T-cell (primary cell): ENCODE measurements at places on chromosomes 12 and 14.

- DNase-seq = no peak
These were observed 2.3 kb downstream of the CORO1C start for GRCh38 chr12:108728820-108729611.

- DNase-seq = no peak
These were observed 11.7 kb downstream of the PRPF40B start for GRCh38 chr12:49635036-49635435.

- DNase-seq = no peak
These were observed 471 bp downstream of the MTRFR start for GRCh38 chr12:123233505-123234308.

- DNase-seq = peak; percentile 92
These were observed at the start of the genes APAF1 and IKBIP for GRCh38 chr12:98644712-98645571. Gene APAF1 (plus strand): TSS chr12:98645290. CDS start chr12:98648360, 3,070 bp downstream. Gene IKBIP (minus strand): TSS chr12:98644788. CDS start chr12:98644701, 87 bp downstream.

- DNase-seq = no peak
These were observed 292.9 kb upstream of the GRIP1 start for GRCh38 chr12:66971816-66972215.

DNA sequence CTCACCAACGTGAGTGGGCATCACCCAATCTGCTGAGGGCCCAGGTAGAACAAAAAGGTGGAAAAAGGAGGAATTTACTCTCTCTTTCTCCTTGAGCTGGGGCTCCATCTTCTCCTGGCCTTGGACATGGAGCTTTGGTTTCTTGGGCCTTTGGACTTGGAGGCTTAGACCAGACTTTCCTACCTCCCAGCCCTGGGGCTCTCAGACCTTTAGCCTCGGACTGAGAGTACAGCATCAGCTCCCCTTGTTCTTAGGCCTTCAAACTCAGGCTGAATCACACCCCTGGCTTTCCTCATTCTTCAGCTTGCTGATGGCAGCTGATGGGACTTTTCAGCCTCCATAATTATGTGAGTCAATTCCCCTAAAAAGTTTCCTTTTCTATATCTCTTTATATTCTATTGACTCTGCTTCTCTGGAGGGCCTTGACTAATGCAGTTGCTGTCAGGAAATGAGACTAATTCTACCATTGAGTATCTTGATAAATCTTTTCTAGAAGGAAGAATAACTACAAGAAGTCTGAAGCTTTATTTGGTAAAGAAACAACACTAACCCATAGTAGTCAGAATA lies 15.9 kb upstream of the CLEC4E start:
- DNase-seq = no peak

- no peak for DNase-seq
These were observed 117.5 kb downstream of the UNC79 start for GRCh38 chr14:93548102-93548843.

DNA sequence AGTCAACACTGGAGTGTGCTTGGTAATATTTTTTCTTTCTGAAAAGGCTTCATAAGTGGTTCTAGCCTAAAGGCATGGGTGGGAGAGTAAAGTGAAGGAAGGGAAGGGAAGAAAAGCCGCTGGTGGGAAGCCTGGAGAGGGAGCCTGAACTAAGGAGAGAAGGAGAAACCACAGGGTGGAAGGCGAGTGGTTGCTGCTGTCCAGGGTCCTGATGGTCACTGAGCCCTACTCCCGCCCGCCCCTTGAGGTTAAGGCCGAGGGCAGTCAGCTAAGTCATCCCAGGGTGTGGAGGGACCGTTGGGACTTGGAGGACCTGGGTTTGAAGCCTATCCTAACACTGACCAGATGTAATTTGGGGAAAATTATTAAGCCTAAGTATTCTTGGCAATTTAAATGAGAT lies 189.1 kb downstream of the PIWIL1 start:
- no peak for DNase-seq

DNA sequence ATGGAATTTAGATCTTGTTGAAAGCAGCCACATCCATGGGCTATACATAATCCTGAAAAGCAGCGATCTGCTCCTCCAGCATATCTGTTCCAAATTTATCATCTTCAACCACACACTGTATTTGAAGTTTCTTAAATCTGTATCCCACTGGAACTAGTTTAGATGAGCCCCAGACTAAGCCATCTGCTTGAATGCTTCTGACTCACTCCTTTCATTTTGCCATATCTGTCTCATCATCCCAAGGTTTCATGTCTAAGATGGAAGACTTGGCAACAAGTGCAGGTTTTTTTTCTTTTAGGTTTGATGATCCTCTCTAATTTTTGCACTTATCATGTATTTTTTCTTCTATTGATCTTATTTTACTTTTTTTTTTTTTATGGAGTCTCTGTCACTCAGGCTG lies 54.4 kb upstream of the TMEM263 start:
- no peak for DNase-seq

GRCh38 chr12:49776413-49776812 lies 35.1 kb downstream of the TMBIM6 start:
- peak; percentile 24 for DNase-seq

DNA sequence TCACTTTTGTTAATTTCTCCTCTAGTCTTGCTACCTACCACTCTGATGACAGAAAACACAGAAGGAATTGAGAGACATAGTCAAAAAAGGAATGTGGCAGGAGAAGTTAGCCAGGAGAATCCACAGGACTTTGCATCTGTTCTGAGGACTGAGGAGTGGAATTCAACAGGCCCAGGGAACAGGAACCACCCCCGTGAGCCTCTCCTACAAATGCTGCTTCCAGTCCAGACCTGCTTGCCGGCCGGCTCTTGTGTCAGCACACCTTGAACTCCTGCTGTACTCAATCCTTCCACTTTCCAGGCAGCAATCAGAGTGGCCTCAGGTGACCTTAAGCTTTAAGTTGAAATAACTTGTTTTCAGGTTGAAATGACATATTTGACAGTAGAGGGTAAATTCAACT lies 903.1 kb downstream of the BCL11B start:
- no peak for DNase-seq

- no peak for DNase-seq
These were observed 76.1 kb downstream of the CNTN1 start for GRCh38 chr12:40768125-40768864.

GRCh38 chr12:124853781-124854636 lies 9.7 kb downstream of the SCARB1 start:
- DNase-seq = no peak

GRCh38 chr14:30620178-30620577 lies 1.9 kb upstream of the SCFD1 start:
- no peak for DNase-seq

DNA sequence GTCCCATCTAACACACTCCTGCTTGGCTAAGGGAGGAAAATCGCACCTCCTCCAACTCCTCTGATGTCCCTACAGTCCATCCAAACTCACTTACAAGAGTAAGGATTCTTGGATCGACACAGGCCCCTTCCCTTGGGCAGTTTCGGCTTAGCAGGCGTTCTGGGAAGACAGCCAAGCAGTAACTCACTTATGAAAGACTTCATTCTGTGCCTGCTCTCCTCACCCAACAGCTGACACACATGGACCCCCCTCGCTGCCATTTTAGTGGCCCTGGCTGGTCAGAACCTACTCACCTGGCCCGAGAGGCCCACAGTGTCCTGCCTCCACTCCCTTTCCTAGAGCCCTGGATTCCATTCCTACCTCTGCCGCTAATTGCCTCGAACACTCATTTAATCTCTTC lies 52.3 kb upstream of the BCL2L14 start:
- DNase-seq = no peak

- no peak for DNase-seq
These were observed 22.6 kb downstream of the TCTN1 start for GRCh38 chr12:110636516-110636915.

DNA sequence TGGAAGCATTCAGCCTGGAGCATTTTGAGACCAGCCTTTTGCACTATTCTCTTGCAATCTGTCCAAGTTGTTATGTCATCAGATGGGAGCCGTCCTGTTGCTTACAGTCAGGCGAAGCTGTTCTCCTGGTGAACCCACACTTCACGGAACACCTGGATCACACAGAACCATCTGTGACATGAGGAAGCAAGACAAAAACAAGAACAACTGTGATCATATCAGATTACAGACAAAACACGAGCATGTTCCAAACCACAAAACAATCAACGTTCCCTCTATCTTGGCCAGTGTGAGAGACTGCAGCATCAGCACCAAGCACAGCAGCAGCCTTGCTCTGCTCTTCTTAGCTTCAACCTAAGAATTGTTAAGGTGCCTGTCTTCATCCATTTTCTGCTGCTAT lies 180.5 kb upstream of the SFSWAP start:
- no peak for DNase-seq

GRCh38 chr14:102293781-102294180 lies 11.2 kb downstream of the MOK start:
- no peak for DNase-seq

- DNase-seq = no peak
These were observed 80.8 kb downstream of the ZNF664 start for GRCh38 chr12:124053851-124054250.

DNA sequence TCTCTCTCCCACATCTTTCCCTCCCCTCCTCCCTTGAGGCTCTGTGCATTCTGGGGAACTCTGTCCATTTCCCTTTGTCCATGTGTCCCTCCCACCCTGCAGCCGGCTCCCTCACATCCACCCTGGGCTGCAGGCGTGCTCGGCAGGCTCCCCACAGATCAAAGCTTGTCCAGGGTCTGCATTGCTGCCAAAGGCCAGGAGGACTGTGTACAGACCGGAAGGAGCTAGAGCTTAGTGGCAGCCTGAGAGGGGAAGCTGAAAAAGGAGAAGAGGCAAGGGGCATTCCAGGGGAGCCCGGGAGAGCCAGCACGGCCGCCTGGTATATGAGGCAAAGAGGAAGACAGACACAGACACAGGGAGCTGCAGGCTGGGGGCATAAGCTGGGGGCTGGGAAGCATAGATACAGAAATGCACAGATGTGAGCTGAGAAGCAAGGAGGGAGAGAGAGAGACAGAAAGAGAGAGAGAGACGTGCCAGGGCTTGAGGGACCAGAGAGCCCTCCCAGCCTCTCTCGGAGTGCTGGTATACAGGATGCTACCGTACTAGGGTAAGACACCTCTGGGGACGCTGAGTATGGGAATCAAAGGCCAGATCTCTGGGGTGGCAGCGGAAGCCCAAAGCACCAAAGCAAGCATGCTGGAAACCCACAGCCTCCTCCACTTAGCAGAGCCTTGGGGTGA lies 3.3 kb downstream of the CD4 start:
- DNase-seq = peak; percentile 66

- no peak for DNase-seq
These were observed 236.0 kb downstream of the BCL11B start for GRCh38 chr14:99035712-99036610.

- no peak for DNase-seq
These were observed 103.7 kb downstream of the ETV6 start for GRCh38 chr12:11753150-11753499.

DNA sequence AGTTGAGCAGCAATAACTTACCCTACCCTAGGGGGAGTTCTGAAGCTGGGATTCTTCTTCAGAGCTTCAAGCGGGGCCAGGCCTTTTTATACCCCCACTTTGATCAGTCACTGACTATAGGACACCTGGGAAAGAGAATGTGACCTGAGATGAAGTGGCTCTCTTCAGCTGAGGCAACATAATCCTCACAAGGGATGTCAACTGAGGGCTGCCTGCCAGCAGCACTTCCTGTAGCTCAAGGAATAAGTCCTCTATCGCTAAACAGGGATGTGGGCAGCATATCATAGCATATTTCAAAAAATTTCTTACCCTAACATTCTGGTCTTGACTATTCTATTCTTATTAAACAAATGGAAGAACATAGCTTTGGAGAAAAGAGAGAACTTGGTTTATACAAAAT lies 17.4 kb downstream of the LGALS3 start:
- DNase-seq = no peak

DNA sequence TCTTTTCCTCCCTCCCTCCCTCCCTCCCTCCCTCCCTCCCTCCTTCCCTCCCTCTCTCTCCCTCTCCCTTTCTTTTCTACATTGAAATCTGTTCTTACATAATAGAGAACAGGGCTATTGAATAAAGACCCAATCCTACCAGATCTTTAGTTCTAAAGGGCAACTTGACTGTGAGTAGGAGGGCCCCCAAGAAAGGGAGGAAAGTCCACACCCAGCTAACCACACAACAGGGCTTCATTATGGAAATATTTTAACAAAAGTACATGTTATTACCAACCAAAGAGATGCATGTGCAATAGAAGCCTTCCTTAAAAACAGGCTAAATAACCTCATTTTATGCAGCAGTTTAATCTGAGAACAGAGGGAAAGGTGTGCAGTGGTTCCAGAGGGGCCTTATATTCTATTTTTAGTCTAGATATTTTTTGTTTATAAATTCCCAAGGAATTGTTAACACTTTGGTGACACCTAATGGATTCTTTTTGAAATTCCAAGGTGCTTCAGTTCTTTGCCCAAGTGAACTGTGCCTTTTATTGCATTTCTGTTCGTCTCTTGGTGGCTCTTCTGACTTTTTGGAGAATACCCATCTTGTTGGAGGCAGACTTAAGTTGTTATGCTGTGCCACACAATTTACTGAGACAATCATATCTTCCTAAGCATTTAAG lies 63.0 kb downstream of the GNS start:
- no peak for DNase-seq

GRCh38 chr12:6163416-6164060 lies 36.7 kb upstream of the CD9 start:
- DNase-seq = no peak

- no peak for DNase-seq
These were observed 797 bp downstream of the UNG start for GRCh38 chr12:109098183-109098604.

- no peak for DNase-seq
These were observed 122.9 kb upstream of the AEBP2 start for GRCh38 chr12:19316425-19316824.

- no peak for DNase-seq
These were observed 7.3 kb downstream of the ALDH1L2 start for GRCh38 chr12:105076913-105077312.

DNA sequence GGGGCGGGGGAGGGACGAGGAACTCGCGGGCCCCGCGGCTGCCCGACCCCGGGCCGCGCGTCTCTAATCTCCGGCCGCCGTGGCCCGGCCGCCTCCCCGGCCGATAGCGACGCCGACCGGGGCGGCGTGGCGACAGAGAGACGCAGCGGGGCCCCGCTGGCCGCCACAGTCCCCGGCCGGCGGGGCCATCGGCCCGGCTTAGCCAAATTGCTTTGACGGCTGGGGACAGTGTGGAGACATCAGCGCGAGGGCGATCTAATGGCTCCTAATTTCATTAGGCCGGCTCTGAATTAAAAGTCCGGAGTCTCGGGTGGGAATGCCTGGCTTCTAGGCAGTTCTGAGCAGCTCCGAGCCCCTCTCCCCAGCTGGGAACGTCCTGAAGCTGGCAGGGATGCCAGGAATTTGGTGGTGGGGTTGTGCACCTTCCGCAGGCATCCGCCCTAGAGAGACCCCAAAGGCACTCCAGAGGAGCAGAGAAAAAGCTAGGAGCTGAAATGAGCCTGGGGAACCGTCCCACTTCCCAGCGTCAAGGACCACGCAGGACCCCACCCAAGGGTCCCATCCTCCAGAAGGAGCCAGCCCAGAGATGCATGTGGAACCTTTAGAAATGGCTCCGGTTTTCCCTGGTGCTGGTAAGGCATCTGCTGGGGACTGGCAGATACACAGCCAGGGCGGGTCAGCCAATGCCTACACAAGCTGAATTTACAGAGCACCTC lies 9.6 kb downstream of the TBX5 start:
- no peak for DNase-seq

- DNase-seq = no peak
These were observed 6.3 kb downstream of the TMEM179 start for GRCh38 chr14:104598039-104598909.
